ENCODE measurements at places on chromosomes 4 and X.

GRCh38 chr4:157225096-157225495 is 4.6 kb downstream of the GRIA2 start:
- DNase-seq: no peak

GRCh38 chrX:143095321-143095720 is 69.6 kb downstream of the SPANXN4 start:
- DNase-seq: no peak

DNA sequence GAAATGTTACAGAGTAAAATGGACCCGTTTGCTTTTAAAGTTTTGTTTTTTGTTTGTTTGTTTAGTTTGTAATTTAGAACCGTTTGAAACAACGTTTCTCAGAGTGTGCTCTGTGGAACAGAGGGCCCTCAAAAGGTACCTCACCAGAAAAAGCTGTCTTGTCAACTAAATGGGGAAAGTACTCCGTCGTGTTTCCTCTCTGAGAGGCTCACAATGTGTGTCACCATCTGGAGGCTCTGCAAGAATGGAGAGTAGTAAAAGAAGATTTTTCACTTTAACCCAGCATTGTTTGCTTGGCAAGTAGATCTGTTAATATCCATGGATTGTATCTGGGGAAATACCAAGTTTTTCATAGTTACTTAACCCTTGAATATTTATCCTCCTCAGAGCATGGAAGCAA is 1.5 kb upstream of the ENPEP start:
- DNase-seq: no peak

DNA sequence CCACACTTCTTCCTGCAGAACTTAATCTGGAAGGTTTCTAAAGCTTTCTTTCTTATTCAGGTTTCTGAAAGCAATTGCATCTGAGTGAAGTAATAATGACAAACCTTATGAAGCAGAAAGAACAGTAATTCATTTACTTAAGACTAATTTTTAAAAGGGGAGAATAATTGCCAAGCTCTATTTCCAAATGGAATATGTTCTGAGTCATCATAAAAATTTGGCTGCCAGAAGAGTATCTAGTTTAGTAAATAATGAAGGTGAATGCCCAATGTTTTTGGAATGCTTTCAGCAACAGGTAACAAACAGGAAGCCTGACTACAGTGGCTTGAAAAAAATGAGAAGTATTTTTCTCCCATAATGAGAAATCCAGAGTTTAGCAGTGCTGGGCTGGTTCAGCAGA is 227.3 kb upstream of the TET2 start:
- no peak for DNase-seq

- DNase-seq: peak; percentile 76
Measured at GRCh38 chrX:119758731-119759247, 401 bp downstream of the SOWAHD start.

- DNase-seq: no peak
Measured at GRCh38 chr4:73527196-73527595, 45.7 kb downstream of the AFM start.

GRCh38 chr4:7000421-7001176 is 42.6 kb upstream of the TADA2B start:
- no peak for DNase-seq

GRCh38 chrX:154529206-154529612 is 13.2 kb upstream of the FAM3A start:
- DNase-seq: no peak

DNA sequence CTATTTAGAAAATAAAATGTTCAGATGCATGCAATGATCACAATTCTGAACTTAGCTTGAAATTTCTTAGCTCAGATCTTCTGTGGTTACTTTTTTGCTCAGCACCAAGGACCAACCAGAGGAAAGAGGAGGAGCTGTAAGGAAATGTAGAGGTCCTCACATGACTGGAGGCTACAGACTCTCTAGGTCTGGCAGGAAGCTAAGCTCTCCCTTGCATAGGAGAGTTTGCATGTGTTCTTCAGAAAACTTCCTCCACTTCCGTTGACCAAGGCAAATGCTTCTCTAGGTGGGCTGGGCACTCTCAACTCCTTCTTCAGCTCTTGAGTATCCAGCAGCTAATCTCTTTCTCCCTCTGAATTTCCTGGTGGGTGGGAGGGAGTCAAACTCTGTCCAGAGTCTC is 119.6 kb downstream of the BTC start:
- DNase-seq: no peak

GRCh38 chr4:48162162-48162561 is 28.1 kb upstream of the TXK start:
- DNase-seq: no peak

GRCh38 chr4:94527556-94528233 is 76.0 kb downstream of the PDLIM5 start:
- DNase-seq: no peak

DNA sequence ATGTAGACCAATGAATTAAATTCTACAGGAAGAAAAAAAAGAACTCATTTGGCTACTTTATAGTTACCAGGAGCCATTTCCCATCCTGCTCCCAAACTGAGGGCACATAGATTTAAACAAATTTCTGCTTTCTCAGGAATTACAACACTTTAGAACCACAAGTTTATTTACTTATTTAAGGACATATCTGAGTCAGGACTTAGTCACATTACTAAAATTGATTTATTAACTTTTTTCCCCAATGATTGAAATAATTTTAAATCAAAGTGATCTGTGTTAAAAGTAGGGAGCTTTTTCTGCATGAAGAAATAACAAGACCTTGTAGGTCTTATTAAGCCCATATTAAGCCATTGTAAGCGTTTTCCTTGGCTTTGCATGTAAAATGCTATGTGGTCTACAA is 291.0 kb upstream of the HAND2 start:
- DNase-seq: no peak

DNA sequence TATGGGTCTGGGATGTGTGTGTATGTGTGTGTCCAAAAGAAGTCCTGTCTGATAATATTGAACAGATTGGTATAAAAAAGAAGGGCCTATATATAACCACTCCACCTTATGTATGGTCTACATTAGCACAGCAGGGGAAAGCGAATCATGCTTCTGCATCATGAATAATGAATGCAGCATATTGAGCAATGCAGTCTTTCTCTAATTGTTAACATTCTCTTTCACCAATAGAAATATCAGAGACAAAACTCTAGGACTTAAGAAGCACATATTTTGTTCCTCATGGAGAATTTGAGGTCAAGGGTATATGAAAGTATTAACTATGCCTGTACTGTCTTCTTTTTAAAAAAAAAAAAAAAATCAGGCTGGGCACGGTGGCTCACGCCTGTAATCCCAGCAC is 264.3 kb upstream of the NOCT start:
- DNase-seq: no peak

GRCh38 chrX:7261672-7262332 is 113.8 kb upstream of the PUDP start:
- peak; percentile 38 for DNase-seq

DNA sequence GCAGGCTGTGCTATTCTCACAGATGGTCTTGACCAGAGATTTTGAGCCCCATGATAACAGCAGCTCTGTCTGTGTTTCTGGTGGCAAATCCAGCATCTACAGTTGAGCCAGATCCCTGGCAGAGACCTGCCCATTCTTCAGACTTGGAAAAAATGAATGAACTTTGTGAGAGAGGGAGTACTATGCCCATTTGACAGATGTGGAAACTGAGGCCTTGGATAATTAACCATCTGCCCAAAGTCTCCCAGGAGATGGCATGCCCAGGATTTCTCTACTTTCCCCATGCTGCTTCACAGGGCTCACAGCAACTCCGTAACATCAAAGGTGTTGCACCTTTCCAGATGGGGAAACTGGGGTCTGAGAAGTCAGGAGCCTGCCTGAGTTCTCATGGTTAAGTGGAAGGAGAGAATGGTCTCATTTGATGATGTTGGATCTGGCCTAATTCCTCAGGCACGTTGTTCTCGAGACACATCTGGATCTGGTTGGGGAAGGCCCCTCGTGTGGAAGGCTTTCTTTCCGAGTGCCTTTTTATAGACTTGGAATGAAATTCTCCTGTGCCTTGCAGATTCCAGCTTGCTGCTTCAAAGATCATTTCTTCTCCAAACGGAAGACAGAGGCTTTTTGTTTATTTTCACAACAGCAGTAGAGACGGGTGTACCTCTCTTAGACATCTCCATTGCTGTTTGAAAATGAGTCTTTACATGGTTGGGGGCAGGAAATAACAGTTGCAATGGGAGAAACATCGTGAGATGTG is 73.3 kb upstream of the STX18 start:
- DNase-seq: no peak

GRCh38 chr4:105241451-105241850 is 94.8 kb downstream of the TET2 start:
- no peak for DNase-seq

DNA sequence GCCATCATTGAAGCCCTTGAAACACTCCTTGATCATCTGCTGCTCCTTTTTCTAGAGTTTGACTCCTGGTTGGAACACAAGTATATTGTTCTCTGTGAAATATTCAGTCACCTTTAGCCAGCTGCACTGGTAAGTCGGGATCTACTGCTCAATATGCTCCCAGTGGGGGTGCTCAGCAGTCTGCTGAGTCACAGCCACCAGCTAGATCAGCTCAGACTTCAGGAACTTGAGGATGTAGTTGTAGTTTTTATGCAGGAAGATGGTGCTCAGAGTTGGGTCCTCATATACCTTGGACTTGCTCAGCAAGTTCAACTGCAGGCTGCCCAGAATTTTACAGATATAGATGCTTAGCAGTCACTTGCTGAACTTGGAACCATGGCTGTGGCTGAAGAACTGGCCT is 202.5 kb upstream of the RPL34 start:
- DNase-seq: peak; percentile 4

- DNase-seq: no peak
Measured at GRCh38 chrX:132411310-132411977, 77.4 kb downstream of the MBNL3 start.
